IMR-90 (cell line): ENCODE measurements at places on chromosomes 1 and 21. TPM values are rescaled to one million over a fixed set of nuclear protein-coding genes. Genes with fewer than 3 reads are reported as not detected.

Gene BRINP3
- polyA plus RNA-seq = 0.09 and 0.15 TPM in 2 replicates

Gene KCNA3
- 0.09 TPM in 1 of 2 replicates, not detected in the other for polyA plus RNA-seq

GRCh38 chr1:59230622-59231021, 66.3 kb upstream of the FGGY start:
- no peak for DNase-seq

GRCh38 chr21:37751268-37751975, 164.8 kb downstream of the KCNJ6 start:
- DNase-seq = peak; percentile 33

GRCh38 chr1:174157157-174157806, 2.0 kb upstream of the RABGAP1L start:
- no peak for DNase-seq

DNA sequence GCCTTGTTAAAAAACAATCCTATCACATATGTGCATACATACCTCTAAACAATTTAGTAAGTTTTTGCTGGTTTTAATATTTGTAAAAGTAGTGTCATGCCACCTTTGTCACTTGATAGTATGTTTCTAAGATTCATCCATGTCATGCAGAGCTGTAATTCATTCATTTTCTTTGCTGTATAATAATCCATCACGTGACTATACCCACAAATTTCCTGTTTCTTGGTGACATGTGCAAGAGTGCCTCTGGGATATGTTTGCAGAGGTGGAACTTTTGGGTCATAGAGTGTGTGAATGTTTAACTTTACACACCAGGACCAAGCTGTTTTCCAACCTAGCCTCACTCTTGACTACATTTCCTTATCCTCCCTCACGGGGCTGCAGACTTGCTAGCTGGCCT, 62.9 kb downstream of the ZSCAN20 start:
- DNase-seq = no peak
